ENCODE measurements at places on chromosomes 11 and 22. TPM values are rescaled to one million over a fixed set of nuclear protein-coding genes. Genes with fewer than 3 reads are reported as not detected.

GRCh38 chr22:19984201-19984753 is 32.3 kb downstream of the ARVCF start:
- DNase-seq, result no peak

DNA sequence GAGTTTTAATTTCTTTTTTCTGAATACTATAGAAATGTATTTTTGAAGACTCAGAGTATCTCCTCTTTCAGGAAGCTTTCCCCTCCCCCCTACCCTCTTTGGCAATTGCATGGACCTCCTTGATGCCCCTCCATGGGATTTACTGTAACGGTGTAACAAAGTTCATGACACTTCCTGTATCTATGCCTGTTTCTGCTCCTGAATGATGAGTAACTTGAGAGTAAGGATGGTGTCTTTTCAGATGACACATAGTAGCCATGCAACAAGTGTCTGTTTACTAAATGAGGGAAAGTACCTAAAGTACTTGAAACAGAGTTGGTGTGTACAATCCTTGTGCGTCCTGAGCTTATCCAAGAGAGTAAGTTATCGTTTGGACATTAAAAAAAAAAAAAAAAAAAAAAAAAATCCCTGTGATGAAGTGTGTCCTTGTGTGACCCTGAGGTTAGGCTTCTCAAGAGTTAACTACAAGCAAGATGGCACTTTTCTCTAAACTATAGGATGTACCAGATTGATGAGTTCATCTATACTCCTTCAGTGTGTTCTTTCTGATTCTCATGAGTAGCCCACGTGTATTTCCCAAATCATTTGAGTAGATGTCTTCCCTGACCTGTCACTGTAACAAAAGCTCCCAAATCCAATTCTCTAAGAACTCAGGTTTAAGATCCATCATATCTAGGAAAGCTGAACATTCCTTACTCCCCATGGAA is 7.4 kb downstream of the ETS1 start:
- DNase-seq, result no peak

- DNase-seq, result no peak
These were observed 197.9 kb downstream of the BRD1 start for GRCh38 chr22:49629586-49630447.

GRCh38 chr22:49514641-49515040 is 313.0 kb downstream of the BRD1 start:
- no peak for DNase-seq

NPAS4 gene
- not detected for total RNA-seq

CSF2RB gene
- 4.1 TPM for total RNA-seq

DNA sequence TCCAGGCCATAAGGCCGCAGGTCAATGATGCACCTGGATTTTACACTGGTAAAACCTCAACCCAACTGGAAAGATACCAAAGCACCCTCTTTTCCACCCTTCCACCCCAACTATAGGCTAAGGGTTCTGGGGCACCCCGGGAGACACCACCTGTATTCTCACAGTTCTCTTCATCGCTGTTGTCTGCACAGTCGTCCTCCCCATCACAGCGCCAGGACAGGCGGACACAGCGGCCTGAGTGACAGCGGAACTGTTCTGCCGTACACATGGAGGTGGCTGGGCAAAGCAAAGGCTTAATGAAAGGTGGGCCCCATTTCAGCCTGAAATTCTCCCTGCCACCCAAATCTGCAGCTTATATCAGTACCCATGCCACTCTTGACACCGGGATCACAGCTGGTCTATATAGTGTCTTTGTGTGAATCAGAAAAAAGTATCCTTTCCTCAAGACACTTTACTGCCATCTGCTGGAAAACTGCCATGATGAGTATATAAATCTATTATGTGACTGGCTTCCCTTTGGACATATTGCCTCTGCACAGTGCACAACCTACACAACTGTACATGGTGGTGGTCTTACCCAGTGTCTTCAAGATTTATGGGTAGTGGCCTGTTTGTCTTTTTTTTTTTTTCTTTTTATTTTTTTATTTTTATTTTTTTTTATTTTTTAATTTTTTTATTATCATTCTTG is 21.5 kb downstream of the LRP4 start:
- DNase-seq, result no peak

DNA sequence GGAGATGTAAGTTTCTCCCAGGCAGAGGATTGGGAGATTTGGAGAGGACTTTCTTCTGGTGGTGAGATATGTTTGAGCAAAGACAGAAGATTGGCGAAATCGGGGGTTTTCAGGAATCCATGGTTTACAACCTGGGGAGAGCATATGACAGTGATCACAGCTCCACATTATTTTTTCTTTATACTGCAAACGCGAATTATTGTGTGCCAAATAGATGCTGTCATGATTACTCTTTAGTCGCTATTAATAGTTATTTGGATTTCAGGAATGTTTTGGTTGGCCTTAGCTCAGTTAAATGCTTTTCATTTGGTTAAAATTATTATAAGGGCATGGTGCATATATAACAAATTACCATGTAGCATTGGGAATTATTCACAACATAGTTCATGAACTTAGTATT is 15.2 kb downstream of the ATXN10 start:
- DNase-seq, result no peak

DNA sequence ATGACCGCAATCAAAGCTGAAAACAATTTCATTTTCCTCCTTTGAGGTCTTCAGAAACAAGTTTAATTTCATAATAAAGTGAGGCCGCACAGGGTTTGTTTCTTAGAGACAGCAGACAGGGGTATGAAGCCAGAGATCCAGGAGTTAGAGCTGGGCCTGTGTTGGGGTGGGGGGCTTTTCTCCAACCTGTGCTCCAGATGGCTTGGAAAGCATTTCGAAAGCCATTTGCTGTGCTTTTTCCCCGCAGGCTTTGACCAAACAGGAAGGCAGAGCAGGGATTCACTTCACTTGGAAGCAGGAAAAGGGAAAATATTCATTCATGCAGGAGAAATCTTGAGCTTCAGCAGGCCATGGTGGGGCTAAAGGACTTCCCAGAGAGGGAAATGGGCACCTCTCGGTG is 617.4 kb downstream of the SOX6 start:
- DNase-seq, result no peak

ABCC8 gene
- not detected for total RNA-seq

SELENOO gene
- total RNA-seq, result 33.4 TPM

DNA sequence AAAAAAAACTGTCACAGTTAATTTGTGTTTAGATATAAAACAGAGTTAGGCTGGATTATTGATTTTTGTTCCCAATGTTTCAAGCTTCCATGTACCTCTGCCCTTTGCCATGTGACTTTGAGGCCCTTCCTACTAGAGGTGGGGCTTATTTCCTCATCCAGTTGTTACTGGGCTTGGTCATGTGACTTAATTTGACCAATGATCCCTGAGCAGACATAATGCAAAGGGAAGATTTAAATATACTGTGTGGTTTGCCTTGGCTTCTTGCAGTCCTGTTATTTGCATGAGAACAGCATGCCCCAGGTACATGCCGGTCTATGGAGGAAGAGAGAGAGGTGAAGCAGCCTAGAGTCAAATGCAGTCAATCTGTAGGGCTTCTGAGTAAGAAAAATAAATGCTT is 347.0 kb downstream of the MIAT start:
- no peak for DNase-seq

- DNase-seq, result no peak
These were observed 519.0 kb downstream of the TBC1D22A start for GRCh38 chr22:47281126-47282106.

- DNase-seq, result no peak
These were observed 16.8 kb downstream of the FZD4 start for GRCh38 chr11:86938203-86938899.

HORMAD2 gene
- not detected for total RNA-seq

GRCh38 chr11:965206-965775 is 39.6 kb downstream of the AP2A2 start:
- no peak for DNase-seq

DNA sequence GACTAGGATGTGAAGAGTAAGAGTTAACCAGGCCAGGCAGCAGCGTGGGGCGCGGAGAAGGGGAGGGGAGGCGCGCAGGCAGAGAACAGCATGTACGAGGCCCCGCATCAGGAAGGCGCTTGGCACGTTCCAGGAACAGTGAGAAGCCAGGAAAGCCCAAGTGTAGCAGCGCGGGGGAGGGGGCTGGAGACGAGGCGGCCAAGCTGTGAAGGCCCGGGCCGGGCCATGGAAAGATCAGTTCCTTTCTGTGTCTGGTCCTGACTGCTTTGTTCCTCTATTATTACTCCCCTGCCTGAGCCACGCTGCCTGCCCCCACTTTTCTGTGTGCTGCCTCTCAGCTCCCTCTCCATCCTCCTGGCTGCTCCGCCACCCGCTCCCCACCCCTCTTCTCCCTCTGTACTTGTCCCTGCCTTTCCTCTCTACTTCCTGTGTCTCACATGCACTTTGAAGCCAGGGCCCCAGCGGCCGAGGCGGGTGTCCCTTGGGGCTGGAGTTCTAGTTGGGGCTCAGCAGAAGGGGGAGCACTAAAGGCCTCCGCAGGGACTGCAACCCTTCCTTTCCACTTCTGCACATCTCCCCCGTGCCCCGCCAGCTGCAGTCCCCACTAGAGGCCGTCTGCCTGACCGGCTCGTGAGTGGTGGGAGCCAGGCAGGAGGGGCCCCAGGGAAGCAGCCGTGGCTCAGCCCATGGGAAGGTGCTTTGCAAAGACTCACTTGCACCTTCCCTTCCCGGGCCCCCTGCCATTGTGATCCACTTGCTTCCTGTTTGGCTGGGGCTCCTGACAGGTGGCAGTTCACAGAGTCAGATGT is 63.7 kb downstream of the PRDM11 start:
- no peak for DNase-seq

GRCh38 chr11:124863137-124863825 is 2.0 kb upstream of the ROBO3 start:
- DNase-seq, result no peak

CRELD2 gene
- total RNA-seq, result 39.6 TPM

PNPLA5 gene
- not detected for total RNA-seq

DNA sequence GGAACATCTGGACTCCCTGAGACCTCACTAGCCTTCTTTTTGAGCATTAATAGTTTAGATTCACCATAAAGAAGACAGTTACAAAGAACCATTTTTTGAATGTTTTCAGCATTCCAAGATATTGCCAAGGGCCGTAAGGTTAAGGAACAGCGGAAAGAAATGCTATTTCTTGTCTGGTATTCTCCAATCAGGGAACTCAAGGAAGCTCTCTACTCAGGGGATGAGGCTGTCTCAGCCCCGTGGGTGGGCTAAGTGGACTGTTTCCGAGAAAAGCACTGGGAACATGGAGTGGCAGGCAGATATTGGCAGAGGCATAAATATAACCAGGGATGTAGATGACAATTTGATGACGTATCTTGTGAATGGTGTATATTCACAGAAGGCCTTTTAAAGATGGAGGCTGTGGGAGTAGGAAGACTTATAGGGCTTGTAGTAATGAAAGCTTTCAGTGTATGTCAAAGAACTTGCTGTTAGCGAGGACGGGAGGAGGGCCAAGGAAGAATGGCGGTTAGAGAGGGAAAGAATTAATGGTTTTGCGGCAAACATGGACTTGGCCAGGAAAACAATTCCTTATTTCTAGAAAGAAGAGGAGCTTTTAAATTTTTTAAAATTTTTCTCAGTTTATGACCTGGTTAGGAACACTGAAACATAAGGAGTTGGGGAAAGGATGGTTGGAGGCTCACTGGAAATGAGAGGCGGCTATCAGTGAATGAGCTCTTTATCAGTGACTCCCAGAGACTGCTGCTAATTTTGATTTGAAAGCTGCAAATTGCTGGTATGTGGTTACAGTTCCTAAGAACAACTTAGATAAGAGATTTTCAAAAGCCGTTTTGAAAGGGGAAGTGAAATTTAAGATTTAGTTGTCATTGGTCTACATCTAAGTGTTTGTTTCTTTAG is 64.6 kb downstream of the ST3GAL4 start:
- DNase-seq, result no peak

DNA sequence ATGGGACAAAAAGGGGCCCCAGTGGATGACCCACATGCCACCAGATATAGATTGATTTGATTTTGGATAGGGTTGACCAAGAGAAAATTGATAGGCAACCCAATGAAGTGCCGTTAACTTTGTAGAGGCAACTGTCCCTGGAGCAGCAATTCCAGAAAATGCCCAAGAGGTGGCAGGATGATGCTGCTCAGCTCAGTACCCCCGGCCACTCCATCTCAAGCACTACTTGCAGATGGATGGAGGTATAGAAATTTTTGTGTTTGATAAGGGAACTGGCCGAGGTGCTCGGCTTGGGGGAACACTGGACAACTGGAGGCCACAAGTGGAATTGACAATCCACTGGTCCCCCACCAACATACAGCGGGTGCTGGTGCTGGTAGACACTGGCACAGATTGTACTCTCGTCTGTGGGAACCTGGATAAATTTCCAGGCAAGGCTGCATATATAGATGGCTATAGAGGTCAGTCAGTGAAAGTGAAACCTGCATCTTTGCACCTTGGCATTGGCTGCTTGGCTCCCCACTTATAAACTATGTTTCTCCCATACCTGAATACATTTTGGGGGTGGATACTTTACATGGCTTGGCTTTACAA is 86.3 kb downstream of the CCDC83 start:
- no peak for DNase-seq

DNA sequence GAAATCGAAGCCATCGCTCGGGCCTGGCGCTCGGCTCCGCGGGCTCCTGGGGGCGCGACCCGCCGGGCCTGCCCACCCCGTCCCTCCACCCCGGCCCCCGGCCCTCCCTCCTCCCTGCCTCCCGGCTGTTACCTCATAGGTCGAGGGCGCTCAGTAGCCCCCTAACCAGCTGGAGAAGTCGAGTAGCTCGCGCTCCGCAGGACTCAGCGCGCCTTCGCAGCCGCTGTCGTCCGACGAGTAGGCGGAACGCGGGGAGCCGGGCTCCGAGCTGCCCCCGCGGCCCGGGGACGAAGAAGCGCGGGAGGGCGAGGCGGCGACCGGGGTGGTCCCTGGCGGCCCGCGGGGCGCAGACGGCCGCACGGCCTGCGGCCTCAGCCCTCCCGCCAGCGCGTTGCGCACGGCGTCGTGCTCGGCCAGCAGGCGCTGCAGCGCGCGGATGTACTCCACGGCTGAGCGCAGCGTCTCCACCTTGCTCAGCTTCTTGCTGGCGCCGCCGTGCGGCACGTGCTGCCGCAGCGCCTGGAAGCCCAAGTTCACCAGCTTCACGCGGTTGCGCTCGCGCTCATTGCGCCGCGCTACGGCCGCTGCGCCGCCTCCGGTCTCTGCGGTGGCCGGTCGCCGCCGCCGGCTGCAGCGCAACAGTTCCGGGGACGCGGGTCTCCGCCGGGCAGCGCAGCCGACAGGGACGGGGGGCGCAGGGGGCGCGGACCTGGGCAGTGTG is 627 bp downstream of the ASCL2 start:
- no peak for DNase-seq

DNA sequence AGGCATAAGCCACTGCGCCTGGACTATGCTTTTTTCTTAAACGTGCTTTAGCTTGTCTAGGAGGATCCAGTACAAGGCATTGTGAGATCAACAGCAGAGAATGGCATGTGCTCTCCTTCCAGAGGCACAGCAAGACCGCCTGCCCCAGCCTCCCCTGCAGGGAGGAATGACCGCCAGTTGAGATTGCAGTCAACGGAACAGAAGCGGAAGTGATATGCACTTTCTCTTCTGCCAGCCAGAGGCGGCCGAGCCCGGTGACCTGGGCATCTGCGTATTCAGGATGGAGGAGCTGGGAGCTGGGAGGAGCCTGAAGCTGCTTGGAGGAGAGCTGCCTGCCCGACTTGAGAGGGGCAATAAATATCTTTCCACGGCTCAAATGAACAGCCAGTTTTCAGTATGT is 243.0 kb downstream of the CTTN start:
- DNase-seq, result no peak

- no peak for DNase-seq
These were observed 55.7 kb downstream of the BCR start for GRCh38 chr22:23236026-23236425.

GRCh38 chr11:134276396-134277182 is 410 bp downstream of the GLB1L3 start:
- DNase-seq, result no peak
